RKO (cell line): ENCODE measurements at places on chromosomes 16 and 17.

DNA sequence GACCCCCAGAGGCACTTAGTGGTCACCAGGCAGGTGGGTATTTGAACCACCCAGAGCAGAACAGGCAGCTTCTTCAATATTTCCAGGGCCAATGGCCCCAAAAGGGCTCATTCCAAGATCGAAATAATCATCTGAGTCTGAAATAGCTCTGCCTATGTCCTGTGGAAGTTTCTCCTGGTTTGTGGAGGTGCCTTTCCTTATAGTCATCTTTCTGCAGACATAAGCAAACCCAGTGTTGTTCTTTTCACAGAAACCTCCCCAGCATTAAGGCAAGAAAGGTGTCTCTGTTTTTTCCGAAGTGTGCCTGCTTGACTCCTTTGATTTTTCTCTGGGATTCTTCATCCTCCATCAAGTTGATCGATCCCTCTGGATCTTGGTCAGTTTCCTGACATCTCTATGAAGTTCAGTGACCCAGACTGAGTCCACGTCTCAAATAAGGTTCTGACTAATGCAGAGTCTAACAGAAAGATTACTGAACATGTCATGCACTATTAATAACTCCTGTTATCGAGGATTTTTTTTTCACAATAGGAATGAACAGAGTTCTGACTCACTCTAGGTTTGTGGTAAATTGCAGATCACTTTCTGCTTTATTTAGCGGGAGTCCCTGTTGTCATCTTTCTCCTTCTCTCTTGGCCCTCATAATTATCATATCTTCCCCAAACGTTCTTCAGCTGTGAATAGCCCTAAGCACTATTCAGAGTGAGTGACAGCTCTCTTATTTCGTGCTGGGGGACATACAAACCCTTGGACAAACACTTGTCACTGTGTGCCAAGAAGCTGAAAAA lies 1.5 kb downstream of the LRRC3C start:
- DNase-seq = peak; percentile 94

GRCh38 chr17:30352240-30352814 lies 18.5 kb upstream of the TMIGD1 start:
- no peak for DNase-seq

- DNase-seq = no peak
These were observed 48.7 kb downstream of the CDH8 start for GRCh38 chr16:61987474-61988012.

DNA sequence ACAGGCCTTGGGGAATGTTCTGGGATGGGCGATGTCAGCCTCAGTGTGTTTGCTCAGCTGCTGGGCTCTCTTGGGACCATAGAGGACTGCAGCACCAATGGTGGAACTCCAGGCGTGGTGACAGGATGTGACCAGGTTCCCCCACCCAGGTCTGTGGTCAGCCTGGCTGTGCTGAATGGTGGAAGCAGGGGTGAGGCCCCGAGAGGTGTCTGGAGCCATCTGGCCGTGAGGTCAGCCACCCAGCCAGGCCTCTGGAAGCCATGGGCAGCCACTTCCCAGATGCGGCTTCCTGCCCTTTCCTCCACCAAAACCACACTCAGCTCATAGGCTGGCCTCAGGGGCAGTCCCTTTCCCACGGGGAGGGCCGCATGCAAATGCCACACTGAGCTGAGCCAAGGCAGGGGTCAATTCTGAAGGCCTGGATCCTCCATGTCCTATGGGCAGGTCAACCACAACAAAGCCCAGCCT lies 7.8 kb upstream of the MAPK7 start:
- DNase-seq = no peak

DNA sequence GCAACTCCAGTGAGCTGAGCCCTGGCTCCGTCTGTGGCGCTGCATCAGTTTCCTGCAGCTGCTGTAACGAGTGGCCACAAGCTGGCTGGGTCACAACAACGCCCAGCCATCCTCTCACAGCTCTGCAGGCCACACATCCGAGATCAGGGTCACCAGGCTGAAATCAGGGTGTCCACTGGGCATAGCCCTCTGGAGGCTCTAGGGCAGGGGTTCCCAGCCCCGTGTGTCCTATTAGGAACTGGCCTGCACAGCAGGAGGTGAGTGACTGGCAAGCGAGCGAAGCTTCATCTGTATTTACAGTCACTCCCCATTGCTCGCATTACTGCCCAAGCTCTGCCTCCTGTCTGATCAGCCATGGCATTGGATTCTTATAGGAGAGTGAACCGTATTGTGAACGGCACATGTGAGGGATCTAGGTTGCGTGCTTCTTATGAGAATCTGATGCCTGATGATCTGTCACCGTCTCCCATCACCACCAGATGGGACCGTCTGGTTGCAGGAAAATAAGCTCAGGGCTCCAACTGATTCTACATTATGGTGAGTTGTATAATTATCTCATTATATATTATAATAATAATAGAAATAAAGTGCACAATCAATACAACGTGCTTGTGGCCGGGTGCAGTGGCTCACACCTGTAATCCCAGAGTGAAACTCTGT lies 176.5 kb downstream of the SEC14L1 start:
- DNase-seq = no peak

GRCh38 chr16:83952940-83953795 lies at the start of gene OSGIN1:
Gene OSGIN1 (plus strand): TSS chr16:83953240. CDS start chr16:83957672, 4,432 bp downstream.
- peak; percentile 96 for DNase-seq

DNA sequence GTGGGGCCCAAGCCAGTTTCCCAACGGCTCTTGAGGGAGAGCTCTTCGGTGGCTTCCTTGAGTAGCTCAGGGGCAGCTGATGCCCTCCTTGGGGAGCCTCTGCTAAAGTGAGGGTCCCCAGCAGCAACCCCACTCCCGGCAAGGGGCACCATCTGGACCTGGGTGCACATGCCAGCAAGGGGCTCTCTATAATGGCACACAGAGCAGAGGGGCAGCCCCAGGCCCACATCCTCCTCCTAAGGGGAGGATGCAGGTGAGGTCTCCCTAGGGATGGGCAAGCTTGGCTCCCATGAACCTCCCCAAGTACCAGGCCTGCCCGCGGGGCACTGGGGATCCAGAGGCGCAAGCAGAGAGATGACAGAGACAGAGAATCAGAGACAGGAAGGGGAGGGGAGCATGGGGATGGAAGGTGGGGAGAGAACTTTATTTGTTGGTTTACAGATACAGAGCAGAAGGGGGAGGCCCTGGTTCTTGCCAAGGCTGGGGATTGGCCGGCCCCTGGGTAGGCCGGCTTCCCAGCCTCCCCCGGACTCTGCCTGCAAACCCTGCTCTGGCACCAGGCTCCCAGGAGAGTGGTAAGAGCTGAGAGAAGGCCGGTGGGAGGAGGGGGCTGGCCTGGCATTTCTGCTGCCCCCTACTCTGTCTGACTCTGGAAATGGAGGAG lies 61.4 kb downstream of the SRCIN1 start:
- DNase-seq = no peak

GRCh38 chr16:7124701-7125100 lies 207.9 kb upstream of the RBFOX1 start:
- DNase-seq = no peak

GRCh38 chr16:57889522-57889921 lies 81.4 kb downstream of the CNGB1 start:
- no peak for DNase-seq

- DNase-seq = no peak
These were observed 5.3 kb downstream of the ERN1 start for GRCh38 chr17:64124609-64125008.

DNA sequence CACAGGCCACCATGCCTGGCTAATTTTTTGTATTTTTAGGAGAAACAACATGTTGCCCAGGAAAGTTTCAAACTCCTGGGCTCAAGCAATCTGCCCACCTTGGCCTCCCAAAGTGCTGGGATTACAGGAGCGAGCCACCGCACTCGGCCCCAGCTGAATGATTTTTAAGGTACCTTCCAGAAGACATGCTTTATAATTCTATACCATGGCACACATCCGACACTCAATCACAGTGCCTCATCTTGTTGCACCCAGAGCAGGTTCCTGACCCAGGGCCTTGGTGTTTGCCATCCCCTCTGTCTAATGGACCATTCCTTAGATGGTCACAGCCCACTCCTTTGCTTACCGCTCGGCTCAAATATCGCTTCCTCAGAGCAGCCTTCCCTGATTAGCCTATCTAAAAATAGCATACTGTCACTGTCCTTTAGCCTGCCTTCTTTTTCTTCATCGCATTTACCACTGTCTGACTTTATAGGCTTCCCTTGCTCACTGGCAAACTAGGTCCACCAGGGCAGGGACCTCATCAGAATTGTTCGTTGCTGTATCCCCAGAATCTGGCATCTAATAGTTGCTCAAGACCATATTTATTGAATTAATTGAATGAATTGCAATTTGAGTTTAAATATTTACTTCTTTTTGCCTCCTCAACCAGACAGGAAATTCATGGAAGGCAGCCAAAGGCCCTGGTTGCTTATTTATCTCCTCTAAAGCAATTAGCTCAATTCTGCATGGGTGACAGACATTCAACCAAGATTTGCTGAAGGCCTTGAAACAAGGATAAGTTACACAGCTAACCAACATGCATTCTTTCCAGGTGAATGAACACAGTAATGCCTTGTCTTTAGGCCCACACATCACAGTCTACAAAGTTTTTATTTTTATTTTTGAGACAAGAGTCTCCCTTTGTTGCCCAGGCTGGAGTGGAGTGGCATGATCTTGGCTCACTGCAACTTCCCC lies 6.3 kb upstream of the TENT4B start:
- no peak for DNase-seq

GRCh38 chr16:89506113-89506504 lies 2.1 kb upstream of the SPG7 start:
- DNase-seq = peak; percentile 15

- no peak for DNase-seq
These were observed 495.1 kb downstream of the CDH11 start for GRCh38 chr16:64626776-64627175.

- DNase-seq = no peak
These were observed 5.1 kb downstream of the PLCD3 start for GRCh38 chr17:45127207-45127547.

DNA sequence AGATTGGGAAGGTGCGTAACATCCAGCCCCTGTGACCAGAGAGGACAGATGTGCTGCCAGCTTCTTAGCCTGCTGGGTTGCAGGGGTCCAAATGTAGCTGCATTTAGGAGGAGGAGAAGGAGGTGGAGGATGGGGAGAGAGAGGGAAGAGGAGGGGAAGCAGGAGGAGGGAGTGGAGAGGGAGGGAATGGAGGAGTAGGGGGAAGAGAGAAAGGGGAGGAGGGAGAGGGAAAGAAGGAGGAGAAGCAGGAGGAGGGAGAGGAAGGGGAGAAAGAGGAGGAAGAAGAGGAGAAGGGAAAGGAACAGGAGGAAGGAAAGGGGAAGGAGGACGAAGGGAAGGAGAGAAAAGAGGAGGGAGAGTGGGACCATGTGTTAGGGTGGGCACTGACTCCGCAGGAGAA lies 108.6 kb downstream of the ABCC12 start:
- no peak for DNase-seq

DNA sequence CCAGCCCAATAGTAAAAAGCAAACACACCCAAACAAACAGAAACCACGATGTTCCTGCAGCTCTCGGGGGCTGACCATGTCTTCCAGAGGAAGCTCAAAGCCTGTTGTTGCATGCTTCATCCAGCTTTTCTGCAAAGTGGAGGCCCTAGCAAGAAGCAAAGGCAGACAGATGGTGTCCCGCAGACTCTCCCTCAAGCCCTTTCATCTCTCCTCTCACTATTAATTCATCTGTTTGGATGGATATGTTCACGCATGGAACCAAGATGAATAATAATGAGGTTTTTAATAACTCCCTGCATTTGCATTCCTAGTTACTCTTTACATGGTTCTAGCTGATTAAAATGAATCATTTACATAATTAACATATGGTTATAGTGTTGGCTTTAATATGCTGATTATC lies 36.6 kb downstream of the RBFOX1 start:
- no peak for DNase-seq

GRCh38 chr17:2335726-2336214 lies 487 bp downstream of the TSR1 start:
- DNase-seq = no peak

DNA sequence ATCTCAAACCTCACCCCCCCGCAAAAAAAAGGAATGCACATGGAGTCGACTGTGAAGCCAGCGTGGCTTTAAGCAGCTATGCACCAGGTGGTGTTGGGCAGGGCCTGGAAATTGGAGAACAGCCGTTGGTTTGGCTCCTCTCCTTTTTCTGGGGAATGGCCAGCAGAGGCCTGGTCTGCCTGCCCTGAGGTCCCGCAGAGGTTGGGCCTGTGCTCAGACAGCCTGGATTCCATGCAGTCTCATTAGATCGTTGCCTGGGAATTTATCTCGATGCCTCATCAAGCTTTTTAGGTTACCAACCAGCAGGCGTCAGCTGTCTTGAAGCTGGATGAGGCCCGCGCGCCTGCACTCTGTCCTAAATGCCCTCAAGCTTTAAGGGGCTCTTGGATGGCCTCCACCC lies 9.8 kb downstream of the SLC12A3 start:
- peak; percentile 16 for DNase-seq

- DNase-seq = peak; percentile 21
These were observed 92.0 kb downstream of the MAP2K6 start for GRCh38 chr17:69506489-69506888.

GRCh38 chr17:56661906-56662305 lies 68.4 kb downstream of the NOG start:
- no peak for DNase-seq

DNA sequence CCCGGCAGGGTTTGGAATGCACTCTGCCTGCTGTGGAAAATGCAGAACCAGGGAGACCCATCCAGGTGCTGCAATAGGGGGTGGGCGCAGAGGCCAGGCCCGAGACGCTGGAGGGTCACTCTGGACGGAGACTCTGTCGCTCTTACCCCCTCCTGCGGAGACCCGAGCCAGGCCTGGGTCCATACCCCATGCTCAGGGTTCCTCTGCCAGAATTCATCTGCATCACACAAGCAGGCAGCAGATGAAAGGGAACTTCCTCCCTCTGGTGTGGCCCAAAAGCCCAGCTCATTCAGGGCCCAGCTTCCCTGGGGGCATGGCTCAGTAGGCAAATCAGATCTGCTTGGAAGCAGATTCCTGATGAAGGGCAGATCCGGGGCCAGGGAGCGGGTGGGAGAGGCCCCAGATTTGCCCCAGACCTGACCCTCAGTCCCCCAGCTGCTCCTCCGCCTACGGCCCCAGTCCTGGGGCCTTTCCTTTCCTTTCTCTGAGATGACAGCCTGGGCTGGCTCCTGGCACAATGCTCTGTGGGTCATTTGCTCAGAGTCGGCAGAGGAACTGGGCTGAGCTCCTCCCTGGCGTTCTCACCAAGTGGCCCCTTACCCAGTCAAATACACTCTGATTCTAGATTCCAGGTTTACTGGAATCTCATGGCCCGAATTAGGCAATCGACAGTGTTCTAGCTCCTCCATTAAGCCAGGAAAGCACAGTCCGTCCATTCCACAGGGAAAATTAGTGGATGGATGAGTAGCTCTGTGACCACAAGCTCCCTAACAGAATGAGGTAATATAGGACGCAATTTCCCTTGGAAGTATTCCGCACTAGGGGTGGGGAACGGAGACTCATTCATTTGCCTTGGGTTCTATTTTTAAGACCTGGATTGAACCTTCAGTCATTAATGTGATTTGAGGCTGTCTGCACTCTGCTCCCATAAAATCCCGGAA lies 19.1 kb upstream of the RASD1 start:
- no peak for DNase-seq

- no peak for DNase-seq
These were observed 39.7 kb upstream of the CNTNAP4 start for GRCh38 chr16:76237471-76237870.
